Stimulated activated CD8-positive, alpha-beta memory T cell treated with anti-CD3 and anti-CD28 coated beads, Interleukin-15, amount 100 ng/mL, for 4 hours (primary cell): ENCODE measurements at places on chromosomes 2 and 18.

- no peak for DNase-seq
Observed at GRCh38 chr2:217993817-217994463, 8.9 kb downstream of the TNS1 start.

DNA sequence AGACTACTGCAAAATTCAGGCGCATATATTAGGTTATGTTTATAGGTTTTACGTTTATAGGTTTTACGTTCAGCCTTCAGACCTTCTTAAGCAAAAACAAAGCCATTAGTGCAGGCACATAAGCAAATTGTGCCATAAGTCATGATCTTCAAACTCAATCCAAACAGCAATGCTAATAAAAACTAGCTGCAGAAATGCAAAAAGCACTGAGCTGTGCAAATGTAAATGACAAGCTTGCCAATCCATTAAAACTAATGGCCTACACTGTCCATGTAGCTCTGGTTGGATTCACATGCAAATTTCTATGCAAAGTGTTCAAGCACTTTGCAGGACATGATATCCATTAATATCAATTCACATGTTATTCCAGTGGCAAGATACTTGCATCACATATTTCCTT lies 50.9 kb downstream of the LRPPRC start:
- DNase-seq: no peak

- no peak for DNase-seq
Observed at GRCh38 chr18:42137693-42138375, 182.8 kb downstream of the PIK3C3 start.

DNA sequence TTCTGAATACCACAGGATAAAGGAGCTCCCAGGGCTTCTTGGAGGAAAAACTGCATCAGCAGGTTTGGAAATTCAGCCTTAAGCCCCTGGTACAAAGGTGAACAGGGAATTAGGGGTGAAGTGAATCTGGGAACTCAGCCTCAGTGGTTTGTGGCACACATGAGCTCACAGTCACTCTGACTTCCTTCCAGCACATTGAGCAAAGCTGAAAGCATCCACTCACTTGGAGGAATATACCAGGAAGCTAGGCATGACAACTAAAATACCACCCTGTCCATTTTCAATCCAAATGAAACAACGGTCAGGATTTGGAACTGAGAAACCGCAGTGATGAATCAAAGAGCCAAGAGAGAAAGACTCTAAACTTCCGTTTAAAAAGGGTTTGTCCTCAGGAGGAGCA lies 216.1 kb downstream of the ICOS start:
- no peak for DNase-seq

DNA sequence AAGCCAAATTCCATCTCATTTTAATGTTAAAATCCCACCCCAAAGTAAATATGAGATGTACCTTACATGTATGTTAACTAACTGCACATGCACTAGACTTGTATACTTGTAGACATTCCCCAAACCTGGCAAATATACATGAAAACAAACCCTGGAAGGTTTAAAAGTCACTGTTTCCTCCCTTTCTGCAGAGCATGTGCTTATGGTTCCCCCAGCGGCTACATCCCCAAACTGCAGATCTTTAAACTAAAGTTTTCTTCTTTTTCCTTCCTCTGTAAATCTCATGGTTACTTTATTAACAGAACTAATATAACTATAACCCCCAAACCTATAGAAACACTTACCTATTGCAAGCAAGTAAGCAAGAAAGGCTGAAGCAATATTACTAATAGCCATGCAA lies 731.5 kb downstream of the LRP1B start:
- DNase-seq: no peak
